ENCODE measurements at places on chromosomes 2 and 18. TPM values are rescaled to one million over a fixed set of nuclear protein-coding genes. Genes with fewer than 3 reads are reported as not detected.

Gene WDCP
- 10.6 TPM for total RNA-seq

Gene MSGN1
- total RNA-seq, result not detected

Gene TUBA4B
- not detected for total RNA-seq

Gene CTLA4
- not detected for total RNA-seq

Gene GPR55
- total RNA-seq, result not detected

Gene ADRA2B
- not detected for total RNA-seq

Gene REG1B
- total RNA-seq, result not detected

Gene PDE1A
- 0.69 TPM for total RNA-seq

Gene SNTG2
- not detected for total RNA-seq

Gene HTR2B
- not detected for total RNA-seq

Gene MATN3
- total RNA-seq, result 17.0 TPM

Gene AOX1
- total RNA-seq, result 2.0 TPM

Gene TUBA3D
- total RNA-seq, result not detected

Gene STARD6
- not detected for total RNA-seq

Gene CARF
- 7.8 TPM for total RNA-seq

Gene RIOK3
- 50.3 TPM for total RNA-seq

Gene PSMD1
- total RNA-seq, result 142 TPM

Gene ZFP36L2
- 98.3 TPM for total RNA-seq

Gene PHOSPHO2
- total RNA-seq, result 3.0 TPM

Gene CLK1
- 66.0 TPM for total RNA-seq

Gene CLEC4F
- total RNA-seq, result not detected

Gene FBLN7
- total RNA-seq, result 0.77 TPM

Gene PGAP1
- 12.3 TPM for total RNA-seq

Gene ANKRD36C
- total RNA-seq, result 50.8 TPM

Gene SRD5A2
- total RNA-seq, result not detected

Gene TMEM200C
- 5.8 TPM for total RNA-seq

Gene ERFE
- total RNA-seq, result 1.8 TPM

Gene FRZB
- 13.8 TPM for total RNA-seq

Gene RPRM
- total RNA-seq, result not detected

Gene C2orf72
- total RNA-seq, result 1.3 TPM

Gene UBXN2A
- 19.0 TPM for total RNA-seq

Gene CNNM3
- total RNA-seq, result 10.2 TPM

Gene RAX
- total RNA-seq, result not detected

Gene IL36G
- total RNA-seq, result not detected

Gene APCDD1
- 41.3 TPM for total RNA-seq

Gene ATP6V1B1
- total RNA-seq, result 3.9 TPM

Gene ELP2
- 67.1 TPM for total RNA-seq

Gene CFAP65
- not detected for total RNA-seq

Gene DNAJC27
- total RNA-seq, result 3.8 TPM

Gene DAW1
- 0.65 TPM for total RNA-seq

Gene PRKAG3
- total RNA-seq, result not detected

Gene HNMT
- total RNA-seq, result 2.0 TPM

Gene NOSTRIN
- total RNA-seq, result not detected

Gene UGT1A6
- total RNA-seq, result not detected

Gene ALPP
- total RNA-seq, result not detected

Gene ARHGAP15
- 0.42 TPM for total RNA-seq

Gene ZNF396
- total RNA-seq, result 1.4 TPM

Gene TRIP12
- 231 TPM for total RNA-seq

Gene TMEM150A
- total RNA-seq, result 17.1 TPM

Gene SYT4
- total RNA-seq, result not detected

Gene UGT1A3
- not detected for total RNA-seq

Gene IL36RN
- not detected for total RNA-seq

Gene PCARE
- total RNA-seq, result not detected

Gene GAL3ST2
- 1.3 TPM for total RNA-seq

Gene TGFA
- 0.25 TPM for total RNA-seq

All from chondrocyte (in vitro differentiated cells).